ENCODE measurements at places on chromosomes 6 and 20.

DNA sequence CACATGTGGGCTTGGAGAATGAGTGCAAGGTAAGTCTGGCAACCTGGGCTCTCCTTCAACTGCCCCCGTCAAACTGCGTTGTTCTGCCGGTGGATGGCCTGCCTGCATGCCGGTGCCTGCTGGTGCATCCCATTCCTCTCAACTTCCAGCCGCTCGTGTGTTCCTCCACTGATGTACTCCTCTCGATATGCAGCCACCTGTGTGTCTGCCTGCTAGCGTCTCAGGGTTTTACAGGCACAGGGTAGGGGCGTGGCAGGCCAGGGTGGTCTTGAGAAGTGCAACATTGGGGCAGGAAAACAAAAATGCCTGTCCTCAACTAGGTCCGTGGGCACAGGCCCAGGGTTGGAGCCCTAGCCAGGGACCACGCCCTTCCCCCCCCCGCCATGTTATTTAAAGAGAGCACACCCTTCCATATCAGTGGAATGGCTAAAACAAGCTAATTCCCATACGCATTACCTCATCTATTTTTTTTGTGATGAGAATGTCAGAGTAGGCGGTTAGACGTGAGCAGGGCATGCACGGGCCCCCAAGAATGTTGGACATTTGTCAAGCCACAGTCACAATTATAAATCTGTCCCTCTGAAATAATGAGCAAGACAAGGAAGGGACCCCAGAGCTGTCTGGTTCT is 33.2 kb downstream of the SERPINB6 start:
- DNase-seq, result no peak

- DNase-seq, result no peak
These were observed 49.1 kb upstream of the PLCB4 start for GRCh38 chr20:9019833-9020232.

DNA sequence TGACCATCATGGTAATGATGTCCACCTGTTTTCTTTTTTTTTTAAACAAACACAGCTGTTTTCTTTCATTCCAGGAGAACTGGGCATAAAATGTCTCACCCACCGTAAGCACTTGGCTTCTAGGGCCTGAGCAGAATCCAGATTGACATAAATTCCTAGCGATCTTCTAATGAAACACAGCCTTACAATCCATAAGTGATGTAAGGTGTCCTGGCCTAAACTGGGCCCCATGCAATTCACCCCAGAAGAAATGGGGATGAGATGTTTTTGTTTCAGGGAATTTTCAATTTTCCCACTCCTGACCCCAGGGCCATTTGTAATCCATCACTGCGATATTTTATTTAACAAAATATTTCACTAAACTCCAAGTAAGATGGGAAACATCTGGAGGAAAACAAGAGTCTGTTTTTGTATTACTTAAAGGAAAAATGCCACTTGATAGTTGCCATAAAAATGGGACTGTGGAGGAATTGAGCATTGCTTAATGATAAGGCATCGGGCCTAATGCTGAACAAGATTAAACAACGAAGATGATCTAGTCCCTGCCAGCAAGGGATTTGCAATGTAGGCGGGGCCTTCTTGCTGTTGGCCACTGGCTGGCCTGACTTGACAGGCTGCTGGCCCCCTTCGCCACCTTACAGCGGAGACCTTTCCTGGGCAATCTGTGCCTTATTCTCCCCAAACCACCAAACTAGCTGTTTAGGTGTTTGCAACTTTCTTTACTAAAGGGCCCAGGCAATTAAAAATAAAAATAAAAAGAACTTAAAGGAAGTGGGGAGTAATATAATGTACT is 183.7 kb downstream of the CD109 start:
- DNase-seq, result no peak

DNA sequence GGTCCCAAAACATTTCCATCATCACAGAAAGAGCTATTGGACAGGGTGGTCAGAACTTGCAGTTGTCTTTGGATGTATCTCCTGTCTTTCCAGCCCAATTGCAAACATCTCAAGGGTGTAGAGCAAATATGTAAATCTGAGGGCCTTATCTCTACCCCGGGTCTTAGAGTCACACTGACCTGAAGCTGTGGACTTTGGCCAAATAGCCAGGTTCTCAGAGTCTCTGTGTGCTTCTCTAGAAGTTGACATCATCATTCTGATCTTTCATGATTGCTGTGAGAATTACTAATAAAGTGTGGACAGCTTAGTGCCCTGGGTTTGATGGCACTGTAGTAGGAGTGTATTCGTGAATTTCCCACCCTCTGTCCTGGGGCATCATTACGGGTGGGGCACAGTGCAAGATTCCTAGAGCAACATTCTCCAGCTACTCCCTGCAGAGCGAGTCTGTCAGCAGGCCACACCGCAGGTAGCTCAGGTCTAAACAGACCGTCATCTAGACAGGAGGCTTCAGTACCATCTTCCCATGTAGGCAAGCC is 71.1 kb downstream of the SLC24A3 start:
- no peak for DNase-seq

- DNase-seq, result no peak
These were observed 206.5 kb downstream of the DOK5 start for GRCh38 chr20:54681869-54682268.

DNA sequence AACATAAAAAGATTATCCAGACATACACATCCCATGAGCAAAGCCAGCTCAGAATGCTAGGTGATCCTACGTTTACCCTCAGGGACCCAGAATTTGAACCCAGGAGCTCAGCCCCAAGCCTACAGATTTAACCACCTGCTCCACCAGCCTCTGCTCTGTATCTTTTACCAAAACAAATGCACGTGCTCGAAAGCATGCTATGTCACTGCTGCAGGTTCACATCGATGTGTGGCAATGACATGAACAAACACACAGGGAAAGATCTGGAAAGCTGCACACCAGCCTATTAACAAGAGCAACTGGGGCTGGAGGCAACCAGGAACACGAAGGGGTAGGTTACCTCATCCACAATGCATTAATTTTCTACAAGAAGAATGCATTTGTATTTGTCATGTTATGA is 32.1 kb downstream of the PREX1 start:
- no peak for DNase-seq

DNA sequence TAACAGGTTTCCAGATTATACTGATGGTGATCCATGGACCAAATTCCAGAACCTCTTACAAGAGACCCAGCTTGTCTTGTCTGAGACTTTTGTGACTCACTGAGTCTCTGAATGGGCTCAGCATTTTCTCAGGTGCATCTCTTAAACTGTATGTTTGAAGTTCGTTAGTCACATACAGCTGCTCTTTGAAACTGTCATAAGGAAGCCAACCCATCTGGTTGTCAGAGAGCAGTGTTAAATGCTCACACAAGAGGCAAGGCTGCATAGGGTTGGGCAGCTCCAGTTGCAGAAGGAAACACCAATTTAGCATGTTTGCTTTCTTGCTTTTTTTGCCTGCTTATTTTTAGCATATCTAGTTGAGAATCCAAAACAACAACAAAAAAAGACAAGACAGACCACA is 47.1 kb downstream of the TRIM27 start:
- no peak for DNase-seq

- no peak for DNase-seq
These were observed 229.3 kb upstream of the TENT5A start for GRCh38 chr6:81981812-81982211.

DNA sequence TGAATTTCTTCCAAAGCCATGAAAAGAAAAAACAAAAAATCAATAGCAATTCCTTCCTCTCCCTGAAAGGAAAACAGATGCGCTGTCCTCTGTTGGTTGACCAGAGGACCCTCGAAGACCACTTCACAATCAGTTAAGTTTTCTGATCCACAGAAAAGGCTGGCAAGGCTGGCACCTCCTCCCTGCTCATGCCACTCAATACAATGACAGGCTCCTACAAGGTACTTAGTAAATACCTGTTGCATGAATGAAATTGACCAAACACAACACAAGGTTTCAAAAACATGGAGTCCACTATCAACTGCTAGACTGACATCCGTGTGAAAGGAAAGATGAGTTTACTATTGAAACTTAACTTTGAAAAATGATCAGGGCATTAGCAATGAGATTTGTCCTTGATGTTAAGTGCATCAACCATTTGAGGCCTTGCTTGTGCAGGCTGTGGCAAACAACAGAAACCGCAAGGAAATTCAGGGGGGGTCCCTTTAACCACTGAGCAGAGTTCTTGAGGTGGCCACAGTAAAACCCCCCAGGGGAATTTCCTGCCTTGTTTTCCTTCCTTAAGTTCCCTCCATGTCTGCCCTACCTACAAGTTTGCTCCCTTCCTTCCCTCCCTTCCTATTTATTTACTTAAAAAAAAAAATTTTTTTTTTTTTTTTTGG is 27.9 kb upstream of the RTF2 start:
- no peak for DNase-seq

- peak; percentile 17 for DNase-seq
These were observed 532.8 kb downstream of the RFPL4B start for GRCh38 chr6:112879920-112880413.

DNA sequence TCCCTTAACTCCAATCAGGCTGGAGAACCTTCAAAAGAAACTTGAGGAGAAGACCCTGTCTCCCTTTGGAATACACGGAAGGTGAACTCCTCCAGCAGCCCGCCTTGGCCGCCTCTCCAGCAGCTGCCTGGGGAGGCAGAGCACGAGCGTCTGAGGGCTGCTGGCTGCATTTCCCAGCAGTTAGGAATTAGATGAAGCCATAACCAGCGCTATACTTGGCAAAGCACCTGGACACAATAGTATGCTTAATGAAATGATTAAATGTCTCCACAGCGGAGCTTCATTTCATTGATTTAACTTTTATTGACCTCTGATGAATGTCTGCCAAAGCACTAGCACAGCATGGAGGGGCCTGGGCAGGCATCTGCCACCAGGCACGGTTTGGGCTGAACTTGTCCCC is 73.5 kb downstream of the TMEM242 start:
- DNase-seq, result no peak

DNA sequence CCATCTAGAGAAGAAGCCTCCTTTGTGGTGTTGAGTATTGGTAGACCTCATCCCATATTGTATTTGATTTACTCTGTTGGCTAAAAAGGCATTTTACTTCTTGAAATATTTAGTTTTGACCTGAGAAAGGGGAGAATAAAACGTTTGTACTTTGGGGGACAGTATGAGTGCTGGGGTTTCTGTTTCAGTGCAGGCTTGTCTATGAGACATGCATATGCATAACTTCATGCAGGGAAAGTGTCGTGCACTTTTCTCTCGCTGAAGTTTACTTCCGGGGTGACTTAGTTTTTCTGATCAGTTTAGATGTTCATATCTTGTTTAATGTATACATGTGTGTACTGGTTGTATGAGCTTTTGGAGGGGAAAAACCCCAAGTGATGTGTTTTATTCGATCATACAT is 59.5 kb downstream of the UTRN start:
- no peak for DNase-seq

GRCh38 chr6:78844899-78845298 is 22.5 kb upstream of the IRAK1BP1 start:
- DNase-seq, result no peak

- no peak for DNase-seq
These were observed 95.5 kb downstream of the THBS2 start for GRCh38 chr6:169158174-169158573.

DNA sequence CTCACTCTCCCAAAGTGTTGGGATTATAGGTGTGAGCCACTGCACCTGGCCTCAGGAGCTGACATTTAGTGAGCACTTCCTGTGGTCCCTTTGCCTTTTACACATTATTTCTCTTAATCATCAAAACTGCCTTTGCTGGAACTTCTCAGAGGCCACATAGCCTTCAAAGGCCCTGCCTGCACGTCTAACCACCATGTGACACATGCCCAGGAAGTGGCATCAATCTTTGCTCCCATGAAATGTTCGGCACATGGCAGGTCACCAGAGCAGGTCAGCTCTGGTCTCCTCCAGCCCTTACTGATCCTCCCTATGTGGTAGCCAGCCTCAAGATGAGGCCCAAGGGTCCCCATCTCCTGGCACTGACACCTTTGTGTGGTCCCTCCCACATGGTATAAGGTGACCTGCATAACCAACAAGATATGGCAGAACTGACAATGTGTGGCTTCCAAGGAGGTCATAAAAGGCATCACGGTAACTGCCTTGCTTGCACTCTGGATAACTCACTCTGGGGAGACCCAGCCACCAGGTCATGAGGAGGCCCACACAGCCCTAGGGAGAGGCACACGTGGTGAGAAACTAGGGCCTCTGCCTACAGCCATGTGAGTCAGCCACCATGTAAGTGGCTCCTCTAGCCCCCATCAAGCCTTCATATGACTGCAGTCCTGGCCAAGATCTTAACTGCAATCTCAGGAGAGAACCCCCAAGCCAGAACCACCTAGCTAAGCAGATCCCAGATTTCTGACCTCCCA is 28.8 kb upstream of the HMGA1 start:
- DNase-seq, result no peak

DNA sequence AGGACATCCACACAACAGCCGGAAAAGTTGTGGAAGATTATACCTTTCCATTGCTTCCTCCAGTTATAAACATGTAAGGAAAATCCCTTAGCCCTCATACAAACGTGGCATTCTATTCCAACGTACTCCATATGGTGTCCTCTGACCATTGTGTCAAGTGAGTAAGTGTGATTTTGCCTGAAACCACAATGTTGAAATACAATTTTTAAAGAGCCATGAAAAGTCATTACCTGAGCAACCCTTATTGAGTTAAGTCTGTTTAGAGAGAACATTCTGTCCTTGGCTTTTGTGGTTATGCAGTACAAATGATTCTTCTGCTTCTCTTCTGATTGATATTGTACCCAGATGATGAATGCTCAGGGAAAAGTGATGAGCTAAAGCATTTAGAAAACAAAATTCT is 530.1 kb downstream of the HAO1 start:
- no peak for DNase-seq

GRCh38 chr6:139131736-139132280 is 3.1 kb upstream of the HECA start:
- DNase-seq, result no peak

- DNase-seq, result no peak
These were observed 12.4 kb upstream of the DACT2 start for GRCh38 chr6:168332020-168332419.

DNA sequence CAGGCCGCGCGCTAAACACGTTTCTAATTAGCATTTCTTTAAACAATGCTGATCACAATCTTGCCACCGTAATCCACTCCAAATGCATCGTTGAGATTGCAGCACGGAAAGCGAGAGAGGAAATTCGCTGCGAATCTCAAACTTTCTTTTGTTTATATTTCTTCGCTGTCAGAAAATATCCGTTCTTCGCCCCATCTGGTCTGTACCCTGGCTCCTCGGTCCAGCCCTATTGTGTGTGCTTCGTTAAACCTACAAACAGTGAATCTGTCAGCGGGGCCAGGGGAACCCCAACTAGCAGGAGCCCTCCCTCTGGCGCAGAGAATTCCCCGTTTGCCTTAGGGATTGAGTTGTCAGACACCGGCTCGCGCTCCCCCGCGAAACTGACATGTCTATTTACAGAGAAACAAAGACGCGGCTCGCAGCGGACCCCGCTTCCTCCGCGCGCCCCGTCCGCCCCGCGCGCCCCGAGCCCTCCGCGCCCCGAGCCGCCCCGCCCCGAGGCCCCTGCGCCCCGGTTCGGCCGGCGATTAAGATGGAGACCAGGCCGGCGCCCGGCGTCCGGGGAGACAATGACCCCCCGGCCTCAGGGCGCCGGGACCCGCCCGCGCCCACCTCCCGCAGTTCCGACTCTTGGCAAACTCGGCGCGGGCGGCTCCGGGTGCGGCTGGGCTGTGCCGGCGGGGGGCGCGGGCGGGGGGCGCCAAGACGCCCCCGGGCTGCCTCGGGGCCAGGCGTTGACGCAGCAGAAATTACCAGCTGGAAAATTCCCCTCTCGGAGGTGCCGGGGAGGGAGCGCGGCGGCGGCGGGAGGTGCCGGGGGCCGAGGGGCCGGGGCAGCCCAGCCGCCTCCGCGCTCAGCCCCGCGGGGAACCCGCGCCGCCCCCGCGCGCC is 874 bp downstream of the ZBTB46 start:
- no peak for DNase-seq

GRCh38 chr6:137880746-137881521 is 13.9 kb downstream of the TNFAIP3 start:
- no peak for DNase-seq

Data from NCI-H526 treated with DMSO at 0.1 percent for 48 hours (cell line).